Myocyte (in vitro differentiated cells): ENCODE measurements at places on chromosomes 7 and 10.

GRCh38 chr7:44709945-44710596 lies 38.6 kb upstream of the ZMIZ2 start:
- DNase-seq, result no peak

DNA sequence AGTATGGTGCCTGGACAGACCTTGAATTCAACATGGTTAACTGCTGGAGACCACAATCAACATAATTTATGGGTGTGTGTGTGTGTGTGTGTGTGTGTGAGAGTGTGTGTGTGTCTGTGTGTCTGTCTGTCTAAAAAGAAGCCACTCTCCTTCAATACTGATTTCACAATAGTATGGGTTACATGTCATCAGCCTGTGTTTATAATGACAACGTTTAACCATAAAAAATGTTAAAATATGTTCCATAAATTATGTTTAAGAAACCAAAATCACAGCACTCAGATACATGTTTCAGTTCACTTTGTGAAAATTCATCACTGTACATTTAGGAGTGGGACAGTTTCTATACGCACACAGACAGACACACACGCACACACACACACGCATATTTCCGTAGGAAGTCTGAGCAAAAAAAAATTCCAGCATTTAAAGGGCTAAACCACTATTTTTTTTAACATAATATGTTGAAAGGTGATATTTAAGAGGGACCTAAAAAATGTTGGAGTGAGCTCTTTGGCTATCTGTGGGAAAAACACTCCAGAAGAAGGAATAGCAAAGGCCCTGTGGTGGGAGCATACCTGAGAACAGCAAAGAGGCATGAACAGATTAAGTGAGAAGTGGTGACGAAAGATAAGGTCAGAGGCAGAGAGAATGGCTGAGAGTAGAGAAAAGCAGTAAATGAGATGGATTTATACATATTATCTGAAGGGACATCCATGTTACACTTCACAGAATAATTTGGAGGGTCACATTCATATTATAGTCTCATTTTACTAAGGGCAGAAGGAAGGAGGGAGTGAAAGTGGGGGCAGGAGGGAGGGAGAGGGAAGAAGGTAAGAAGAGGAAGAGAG lies 10.9 kb downstream of the PDZD8 start:
- DNase-seq, result no peak

DNA sequence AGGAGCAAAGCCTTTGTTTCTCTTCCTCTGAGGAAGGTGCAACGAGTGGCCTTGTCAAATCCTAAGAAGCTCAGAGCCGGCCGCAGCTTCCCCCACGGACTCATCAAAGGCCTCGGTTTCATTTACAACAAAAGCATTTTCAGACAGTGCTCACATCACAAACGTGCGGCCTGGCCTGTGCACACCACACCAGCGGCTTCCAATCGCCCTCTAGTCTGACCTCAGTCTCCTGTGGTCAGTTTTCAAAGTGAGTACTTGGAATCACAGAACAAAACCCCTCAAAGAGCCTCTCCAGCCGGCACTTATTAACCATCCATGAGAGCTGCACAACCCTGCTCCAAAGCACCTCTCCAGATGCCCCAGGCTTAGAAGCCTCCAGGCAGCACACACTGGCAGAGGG lies 3.3 kb downstream of the RADIL start:
- no peak for DNase-seq

GRCh38 chr10:6237199-6237530 lies 34.4 kb downstream of the PFKFB3 start:
- no peak for DNase-seq

DNA sequence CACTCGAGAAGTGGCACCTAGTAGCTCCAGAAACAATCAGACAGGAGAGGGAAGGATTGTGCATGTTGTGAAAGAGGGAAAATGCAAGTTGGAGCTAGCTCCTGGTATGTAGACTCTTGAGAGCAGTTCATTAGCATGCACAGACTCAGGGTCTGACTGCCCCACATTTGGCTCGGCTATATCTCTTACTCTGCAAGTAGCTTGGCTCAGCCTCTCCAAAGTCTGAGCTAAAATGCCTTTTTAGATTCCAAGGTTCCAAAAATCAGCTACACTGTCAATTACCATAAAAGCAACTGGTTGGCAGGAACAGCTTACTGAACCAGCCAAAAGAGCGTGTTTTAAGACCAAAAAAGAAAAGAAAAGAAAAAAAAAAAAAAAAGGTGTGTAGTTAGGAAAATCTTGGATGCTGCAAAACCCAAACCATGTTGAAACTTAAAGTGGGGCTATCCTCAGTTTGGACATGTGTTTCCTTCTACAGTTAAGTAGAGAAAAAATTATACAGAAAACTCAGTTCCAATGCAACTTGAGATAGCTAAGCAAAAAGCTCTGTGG lies 65.5 kb downstream of the MKX start:
- no peak for DNase-seq

GRCh38 chr10:124105594-124105993 lies 12.2 kb upstream of the CHST15 start:
- no peak for DNase-seq
